ENCODE measurements at places on chromosomes 1 and 21.

- no peak for DNase-seq
Measured at GRCh38 chr21:42287193-42288083, 27.8 kb downstream of the TFF3 start.

DNA sequence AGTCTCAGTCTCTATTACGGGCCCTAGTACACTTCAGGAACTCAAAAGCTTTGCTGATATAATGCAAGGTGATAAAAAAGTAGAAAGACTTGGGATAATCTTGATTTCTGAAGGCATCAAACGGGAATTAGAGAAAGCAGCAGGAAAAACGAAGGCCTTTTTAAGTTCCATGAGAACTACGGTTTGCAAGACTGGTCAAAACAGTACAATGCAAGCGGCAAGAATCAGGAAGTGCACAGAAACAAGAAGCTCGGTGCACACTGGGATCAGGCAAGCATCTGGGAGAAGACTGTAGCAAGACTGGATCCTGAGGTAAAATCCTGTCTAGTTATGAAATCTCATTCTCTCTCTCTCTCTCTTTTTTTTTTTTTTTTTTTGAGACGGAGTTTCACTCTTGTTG, 28.6 kb downstream of the NTMT2 start:
- no peak for DNase-seq

- no peak for DNase-seq
Measured at GRCh38 chr1:43832255-43832654, 101.3 kb upstream of the ARTN start.

- no peak for DNase-seq
Measured at GRCh38 chr1:20093940-20094391, 24.0 kb downstream of the PLA2G5 start.

DNA sequence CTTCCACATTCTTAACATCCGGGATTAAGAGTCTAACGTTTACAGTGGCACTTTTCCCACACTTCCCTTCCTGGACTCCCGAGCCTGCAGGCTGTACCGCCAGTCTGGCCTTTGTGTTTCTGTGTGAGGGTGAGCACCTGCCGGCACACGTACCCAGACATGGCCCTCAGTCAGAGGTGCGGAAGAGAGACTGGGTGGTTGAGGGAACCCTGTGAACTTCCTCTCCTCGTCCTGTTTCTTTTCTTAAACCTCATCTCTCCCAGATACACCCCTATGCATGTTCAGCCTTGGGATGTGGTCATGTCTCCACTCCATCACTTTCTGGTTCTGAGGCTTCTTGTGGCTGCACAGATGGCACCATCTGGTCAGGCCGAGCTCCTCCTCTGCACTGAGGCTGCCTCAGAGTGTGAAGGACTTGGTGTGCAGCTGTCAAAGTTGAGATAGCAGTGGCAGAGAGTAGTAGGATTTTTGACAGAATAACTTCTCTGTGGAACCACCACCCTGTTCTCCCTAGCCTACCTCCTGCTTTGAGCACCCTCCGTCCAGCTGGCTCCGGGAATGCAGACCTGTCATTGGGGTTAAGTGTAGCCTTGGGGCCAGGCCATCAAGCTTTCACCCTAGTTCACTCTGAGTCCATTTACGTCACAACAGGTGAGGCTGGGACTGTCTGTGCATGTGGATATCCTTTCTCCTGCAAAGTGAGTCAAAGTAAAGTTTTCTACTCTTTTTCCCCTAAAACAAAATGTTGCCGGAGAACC, 31.4 kb downstream of the VASH2 start:
- DNase-seq = no peak

DNA sequence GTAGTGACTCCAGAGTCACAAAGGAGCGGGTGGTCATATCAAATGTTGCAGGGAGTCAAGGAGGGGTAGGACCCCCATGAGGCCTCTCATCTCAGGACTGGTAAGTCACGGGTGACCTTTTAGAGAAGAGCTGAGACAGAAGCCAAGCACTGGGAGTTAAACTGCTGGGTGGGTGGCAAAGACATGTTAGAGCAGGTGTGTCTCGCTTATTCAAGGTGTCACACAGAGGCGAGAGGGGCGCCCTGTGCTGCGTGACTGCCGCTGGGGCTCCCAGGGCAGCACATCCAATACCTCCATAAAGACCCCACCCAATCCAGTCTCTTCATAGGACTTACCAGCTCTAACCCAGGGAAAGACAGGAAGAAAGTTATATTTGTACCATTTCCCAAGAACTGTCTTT, 15.2 kb downstream of the CASQ2 start:
- no peak for DNase-seq

DNA sequence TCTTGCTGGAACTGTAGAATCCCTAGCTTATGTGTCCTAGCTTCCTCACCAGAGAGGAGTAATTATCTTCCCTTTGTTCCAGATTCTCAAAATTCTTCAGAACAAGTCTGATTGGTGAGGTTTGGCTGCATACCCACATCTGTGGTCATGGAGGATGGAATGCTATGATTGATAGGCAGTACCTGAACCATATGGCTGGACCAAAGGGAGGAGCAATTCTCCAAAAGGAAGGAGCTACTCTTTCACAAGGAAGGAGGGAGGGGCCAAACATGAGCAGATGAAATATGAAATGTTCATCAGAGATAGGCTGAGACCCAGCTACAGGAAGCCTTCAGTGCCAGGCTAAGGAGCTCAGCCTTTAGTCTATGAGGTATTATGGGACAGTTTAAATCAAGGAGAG, 5.0 kb upstream of the RNF19B start:
- no peak for DNase-seq

DNA sequence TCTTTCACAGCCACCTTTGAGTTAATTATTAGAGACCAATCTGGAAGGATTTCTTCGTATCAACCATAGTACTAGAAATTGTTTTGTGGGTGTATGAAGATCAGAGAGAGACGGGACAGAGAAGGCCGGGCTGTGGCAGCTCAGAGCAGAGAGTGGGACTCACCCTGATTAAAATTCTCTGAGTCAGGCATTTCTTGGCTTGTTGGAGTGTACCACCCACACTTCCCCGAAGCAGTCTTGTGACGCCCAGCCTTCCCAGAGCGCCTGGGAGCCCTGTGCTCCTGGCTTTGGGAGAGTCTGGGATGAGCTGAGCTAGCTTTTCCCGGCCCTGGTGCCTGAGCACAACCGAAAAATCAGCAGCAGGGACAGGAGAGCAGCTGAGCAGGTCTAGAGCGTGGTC, 19.4 kb downstream of the PLEKHM2 start:
- DNase-seq = no peak

DNA sequence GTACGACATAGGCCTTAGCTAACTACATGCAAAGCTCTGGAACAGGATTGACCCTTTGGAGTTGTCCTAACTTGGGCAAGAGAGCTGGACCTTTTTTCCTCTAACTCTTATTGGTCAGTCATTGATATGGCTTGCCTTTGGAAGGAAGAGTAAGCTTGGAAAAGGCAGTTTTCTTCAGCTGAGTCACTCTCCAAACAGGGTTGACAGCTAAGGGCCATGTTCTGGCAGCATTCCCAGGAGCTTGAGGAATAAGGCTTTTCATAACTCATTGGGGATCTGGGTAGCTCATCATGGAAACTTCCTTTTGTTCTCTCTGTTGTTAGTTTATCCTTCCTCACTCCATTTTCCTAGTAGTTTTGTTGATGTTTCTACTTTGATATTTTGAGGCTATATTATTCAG, 14.5 kb upstream of the ERRFI1 start:
- no peak for DNase-seq

GRCh38 chr21:28142697-28143096, 850.0 kb downstream of the LTN1 start:
- no peak for DNase-seq

DNA sequence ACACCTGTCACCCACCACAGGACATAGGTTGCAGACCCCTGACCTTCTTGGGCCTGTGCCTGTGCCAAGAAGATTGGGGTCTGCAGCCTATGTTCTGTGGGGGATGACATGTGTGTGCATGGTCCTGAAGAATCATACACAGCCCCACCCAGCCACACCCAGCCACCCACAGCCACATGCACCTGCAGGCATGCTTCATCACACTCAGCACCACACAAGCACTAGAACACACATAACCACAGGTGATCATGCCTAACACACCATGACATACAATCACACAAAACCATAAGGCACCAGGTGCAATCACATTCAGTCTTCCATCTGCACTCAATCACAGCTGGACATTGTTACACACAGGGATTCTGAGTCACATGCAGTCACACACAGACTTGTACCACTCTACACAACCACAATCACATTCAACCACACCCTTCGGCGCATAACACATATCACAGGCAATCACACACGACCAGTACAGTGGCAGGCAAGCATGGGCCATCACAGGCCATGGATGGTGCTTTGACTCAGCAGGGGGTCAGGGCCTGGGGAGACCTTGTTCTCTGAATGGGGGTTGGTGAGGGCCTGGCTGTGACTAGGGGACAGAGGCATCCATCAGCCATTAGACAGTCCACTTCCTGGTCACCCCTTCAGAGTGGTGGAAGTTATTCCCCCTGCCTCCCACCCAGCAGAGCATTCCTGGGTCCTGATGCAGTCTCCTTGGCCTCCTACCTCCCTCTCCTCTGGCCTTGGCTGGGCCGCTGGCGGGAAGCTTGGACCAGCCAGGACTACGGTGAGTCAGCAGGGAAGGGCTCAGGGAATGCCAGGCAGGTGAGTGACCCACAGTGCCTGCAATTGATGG, 44.3 kb upstream of the EPS8L3 start:
- no peak for DNase-seq

DNA sequence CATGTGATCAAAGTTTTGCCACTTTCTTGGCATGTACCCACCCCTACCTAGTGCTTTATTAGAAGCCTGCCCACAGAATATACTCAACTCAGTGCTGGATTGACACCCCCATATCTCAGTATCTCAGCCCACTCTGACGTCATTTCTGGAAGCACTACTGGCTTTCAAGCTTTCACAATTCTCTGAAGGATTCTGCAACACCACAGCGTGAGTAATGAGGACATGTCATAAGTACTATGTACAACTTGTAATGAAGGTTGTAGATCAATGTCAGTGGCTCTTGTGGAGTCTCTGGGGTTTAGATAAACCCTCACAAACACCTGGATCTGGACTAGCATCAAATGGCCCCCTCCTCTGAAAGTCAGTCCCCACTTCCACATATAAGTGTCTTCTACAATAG, 57.2 kb downstream of the TNFSF4 start:
- DNase-seq = no peak

GRCh38 chr21:43712268-43712942, 6.5 kb upstream of the PDXK start:
- no peak for DNase-seq

- DNase-seq = no peak
Measured at GRCh38 chr1:225691377-225691776, 38.5 kb upstream of the ENAH start.

GRCh38 chr1:227786673-227787512, 28.6 kb upstream of the PRSS38 start:
- no peak for DNase-seq

DNA sequence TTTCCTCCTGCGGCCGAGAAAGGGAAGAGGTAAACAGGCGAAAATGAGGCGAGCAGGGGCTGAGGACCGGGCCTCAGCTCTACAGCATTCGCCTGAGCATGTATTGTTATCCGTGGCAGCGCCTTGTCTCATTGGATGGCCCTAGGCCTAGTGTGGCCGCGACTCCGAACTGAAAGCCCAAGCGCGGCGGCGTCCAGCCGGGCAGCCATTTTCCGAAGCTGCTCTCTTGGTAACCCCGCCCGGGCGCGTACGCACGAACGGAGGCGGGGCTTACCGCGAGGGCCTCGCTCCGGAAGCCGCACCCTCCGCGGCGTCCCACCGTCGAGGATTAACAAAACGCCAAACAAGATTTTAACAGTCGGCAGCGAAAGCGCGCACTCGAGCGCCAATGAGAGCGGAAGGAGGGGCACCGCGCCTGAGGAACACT, 797 bp upstream of the USP1 start:
- peak; percentile 98 for DNase-seq

GRCh38 chr1:54804471-54805132, 3.5 kb upstream of the TTC22 start:
- no peak for DNase-seq

DNA sequence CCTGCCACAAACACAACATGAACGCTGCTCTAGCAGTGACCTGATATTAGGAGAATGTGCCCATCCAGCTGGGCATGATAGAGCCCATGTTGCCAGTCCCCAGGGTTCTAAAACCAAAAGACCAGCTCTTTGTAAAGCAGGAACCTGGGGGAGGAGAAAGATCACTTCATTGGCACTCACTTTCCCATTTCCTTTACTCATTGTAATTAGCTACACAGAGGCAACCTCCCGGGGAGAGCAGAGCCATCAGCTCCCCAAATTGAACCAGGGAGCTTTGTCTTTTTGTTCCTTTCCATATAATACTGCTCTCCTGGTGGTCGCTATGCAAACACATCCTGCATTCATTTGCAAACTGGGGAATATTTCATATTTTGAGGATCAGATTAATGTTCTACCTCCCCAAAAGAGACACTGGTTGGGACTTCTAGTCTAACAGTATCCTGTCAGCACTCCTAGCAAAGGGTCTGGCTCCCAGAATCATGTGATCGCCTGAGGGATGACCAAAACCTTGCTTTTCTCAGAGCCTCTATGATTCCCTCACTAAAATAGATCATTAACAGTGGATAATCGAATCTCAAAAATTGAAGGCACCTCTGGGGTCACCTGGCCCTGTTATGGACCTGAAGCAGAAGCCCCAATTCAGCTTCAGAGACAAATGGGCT, 76.7 kb upstream of the CD1D start:
- no peak for DNase-seq

- no peak for DNase-seq
Measured at GRCh38 chr1:241265428-241265827, 91.6 kb downstream of the RGS7 start.

DNA sequence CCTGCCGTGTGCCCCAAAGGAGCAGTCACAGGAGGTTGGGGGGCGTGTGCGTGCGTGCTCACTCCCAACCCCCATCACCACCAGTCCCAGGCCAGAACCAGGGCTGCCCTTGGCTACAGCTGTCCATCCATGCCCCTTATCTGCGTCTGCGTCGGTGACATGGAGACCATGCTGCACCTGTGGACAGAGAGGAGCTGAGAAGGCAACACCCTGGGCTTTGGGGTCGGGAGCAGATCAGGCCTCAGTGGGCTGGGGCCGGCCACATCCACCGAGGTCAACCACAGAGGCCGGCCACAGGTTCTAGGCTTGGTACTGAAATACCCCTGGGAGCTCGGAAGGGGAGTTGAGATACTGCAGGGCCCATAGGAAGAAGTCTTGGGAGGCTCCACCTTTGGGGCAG, 23.5 kb downstream of the COL6A1 start:
- no peak for DNase-seq

- DNase-seq = no peak
Measured at GRCh38 chr1:245704765-245705164, 550.0 kb downstream of the KIF26B start.

- DNase-seq = no peak
Measured at GRCh38 chr21:15679630-15680029, 50.2 kb upstream of the USP25 start.

GRCh38 chr1:11157867-11158266, 31.3 kb upstream of the ANGPTL7 start:
- no peak for DNase-seq

- no peak for DNase-seq
Measured at GRCh38 chr1:116257341-116257767, 115.7 kb upstream of the ATP1A1 start.

GRCh38 chr1:115492019-115492595, 149.7 kb upstream of the VANGL1 start:
- no peak for DNase-seq

GRCh38 chr1:203914292-203914691, 52.9 kb downstream of the SNRPE start:
- no peak for DNase-seq

- DNase-seq = no peak
Measured at GRCh38 chr1:180945151-180945550, 32.5 kb downstream of the KIAA1614 start.

- no peak for DNase-seq
Measured at GRCh38 chr1:51912881-51913280, 34.4 kb upstream of the NRDC start.

All from activated naive CD4-positive, alpha-beta T cell (primary cell).